ENCODE measurements at places on chromosomes 3 and 15.

DNA sequence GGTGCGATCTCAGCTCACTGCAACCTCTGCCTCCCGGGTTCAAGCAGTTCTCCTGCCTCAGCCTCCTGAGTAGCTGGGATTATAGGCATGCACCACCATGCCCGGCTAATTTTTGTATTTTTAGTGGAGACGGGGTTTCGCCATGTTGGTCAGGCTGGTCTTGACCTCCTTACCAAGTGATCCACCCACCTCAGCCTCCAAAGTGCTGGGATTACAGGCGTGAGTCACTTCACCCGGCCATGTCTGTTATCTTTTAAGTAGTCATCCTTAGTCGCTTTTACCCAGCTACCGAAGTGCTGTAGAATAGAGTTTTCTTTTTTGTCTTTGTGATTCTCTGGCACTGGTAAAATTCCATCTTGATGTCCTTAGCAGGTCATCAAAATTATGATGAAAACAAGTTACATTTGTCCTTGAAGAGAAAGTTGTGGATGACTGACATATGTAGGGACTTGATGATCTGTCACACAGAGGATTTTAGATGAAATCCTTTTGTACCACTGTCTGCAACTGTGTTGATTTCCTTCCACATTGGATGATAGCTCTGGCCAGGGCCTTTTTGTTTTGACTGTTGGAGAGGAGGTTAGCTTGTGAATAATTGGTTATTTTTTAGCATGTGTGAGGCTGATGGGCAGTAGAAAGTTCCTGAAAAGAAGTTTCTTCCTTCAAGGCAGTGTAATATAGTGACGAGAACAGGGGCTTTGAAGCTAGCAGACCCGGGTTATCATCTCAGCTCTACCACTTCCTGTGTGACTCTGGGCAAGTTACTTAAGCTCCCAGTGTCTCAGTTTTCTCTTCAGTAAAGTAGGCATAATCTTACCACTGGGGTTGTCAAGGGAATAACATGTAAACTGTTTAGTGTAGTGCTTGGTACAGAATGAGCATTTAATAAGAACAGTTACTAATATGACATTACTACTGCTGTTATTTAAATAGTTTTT lies 18.8 kb downstream of the ATG7 start:
- DNase-seq: no peak

GRCh38 chr3:152256851-152257562 lies 11.7 kb upstream of the MBNL1 start:
- DNase-seq: no peak

DNA sequence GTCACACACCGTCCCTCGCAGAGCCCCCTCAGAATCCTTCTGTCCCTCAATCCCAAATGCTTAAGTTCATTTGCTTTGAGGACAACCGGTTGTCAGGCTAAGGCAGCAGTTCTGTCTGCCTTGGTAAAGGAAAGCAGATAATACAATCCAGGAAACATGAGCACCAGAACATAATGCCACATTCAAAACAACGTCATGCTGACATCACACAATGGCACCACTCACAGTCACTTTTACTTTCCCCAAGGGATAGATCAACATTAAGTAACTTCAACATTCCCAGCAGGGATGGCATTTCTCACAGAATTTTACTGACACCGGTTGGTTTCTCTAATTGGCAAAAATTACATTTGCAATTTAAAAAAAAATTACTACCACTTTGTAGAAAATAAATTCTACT lies 74.6 kb upstream of the PSMD6 start:
- no peak for DNase-seq

DNA sequence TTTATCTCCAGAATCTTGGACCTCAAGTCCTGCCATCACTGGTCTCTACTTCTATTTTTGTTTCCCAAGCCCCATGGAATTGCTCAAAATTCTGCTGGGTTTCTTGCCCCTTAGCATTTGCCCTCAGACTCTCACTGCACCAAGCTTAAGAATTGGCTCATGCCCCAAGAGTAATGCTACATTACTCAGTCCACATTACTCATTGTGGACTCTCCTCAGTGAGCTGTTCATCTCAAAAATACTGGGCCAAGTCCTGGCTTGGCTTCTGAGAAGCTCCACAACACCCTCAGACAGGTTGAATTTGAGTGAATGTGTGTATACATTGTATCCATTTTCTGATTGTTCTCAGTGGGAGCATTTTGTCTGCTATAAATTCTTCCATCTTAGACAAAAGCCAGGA lies 364.4 kb upstream of the ARHGEF26 start:
- no peak for DNase-seq

DNA sequence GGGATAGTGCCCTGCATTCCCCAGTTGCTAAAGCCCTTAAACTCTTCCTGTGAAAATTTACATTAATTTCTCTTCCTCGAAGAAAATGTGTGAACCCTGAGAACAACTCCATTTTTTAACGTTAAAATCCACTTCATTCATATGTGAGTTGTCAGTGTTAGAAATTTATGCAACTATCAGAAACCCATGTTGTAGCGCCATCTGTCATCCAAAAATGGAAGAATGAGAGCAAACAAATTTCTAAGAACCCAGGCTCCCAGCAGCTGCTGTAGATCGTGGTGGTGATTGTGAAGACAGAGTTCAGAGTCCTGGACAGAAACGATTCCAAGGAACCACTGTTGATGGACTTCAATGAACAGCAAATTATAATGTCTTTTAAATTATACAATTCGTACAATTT lies 179.7 kb upstream of the NDN start:
- no peak for DNase-seq

- no peak for DNase-seq
These were observed 145.7 kb upstream of the RORA start for GRCh38 chr15:61374848-61375247.

DNA sequence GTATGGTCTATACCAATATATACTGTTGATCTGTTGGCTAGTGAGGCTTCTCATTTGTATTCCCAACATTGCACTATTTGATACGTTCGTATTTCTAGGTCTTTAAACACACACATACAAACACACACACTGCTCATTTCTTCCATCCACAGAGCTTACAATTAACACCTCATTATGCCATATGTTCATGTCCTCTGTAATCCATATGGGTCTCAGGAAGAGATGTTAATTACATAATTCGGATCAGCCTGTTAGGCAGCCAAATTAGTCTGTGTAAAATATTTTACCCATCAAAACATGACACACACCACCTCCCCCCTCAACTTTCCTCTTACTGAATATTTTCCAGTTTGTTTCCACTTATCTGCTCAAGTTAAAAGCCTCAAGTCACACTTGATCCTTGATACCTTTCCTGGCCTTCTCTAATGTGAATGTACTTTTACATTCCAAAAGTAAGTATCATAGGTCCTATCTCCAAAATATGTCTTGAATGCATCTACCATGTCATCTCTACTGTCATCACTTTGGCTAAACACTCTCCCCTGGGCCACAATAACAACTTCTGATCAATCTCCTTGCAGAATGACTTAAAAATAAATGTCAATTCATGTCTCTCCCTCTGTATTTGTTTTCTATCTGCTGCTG lies 28.2 kb downstream of the EOGT start:
- DNase-seq: no peak

DNA sequence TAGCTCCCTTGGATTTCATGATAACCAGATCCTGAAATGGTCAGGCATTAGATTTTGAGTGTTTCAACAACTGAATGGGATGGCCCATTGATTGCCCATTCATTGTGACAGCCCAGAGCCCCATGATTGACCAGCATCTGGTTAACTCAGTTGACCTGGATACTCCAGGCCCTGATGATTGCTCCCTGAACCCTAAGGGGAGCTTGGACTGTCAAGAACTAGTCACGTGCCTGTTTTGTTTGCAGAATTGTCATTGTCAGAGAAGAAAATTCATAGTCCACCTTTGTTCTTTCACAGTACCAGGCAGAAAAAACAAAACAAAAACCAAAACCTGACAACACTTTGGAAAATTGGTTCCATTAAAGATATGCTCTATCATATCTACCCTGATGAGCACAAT lies 241.3 kb upstream of the ONECUT1 start:
- DNase-seq: no peak

GRCh38 chr3:136075811-136076210 lies 110.3 kb downstream of the PPP2R3A start:
- no peak for DNase-seq

- DNase-seq: no peak
These were observed 268.5 kb downstream of the PTPRG start for GRCh38 chr3:61829722-61830350.

DNA sequence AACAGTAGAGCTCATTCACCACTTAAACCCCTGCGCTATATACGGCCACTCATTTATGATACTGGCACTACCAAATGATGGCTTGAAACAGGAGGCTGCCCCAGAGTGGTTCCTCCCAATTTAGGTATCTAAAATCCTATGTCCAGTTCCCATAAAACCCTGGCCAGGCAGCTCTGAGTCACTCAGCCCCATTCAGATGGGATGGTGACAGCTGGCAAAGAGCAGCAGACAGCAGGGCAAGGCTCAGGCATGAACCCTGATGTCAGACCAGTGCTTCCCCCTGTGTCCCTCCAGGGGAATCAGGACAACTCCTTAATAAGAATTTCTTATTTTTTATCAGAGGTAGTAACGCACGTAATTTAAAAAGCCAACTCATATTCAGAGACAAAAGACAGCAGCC lies 77.2 kb upstream of the RNU6-1 start:
- DNase-seq: no peak

- DNase-seq: no peak
These were observed 225.6 kb upstream of the STRIT1 start for GRCh38 chr3:155519078-155519477.

GRCh38 chr3:38555149-38555840 lies 59.2 kb downstream of the EXOG start:
- DNase-seq: no peak

DNA sequence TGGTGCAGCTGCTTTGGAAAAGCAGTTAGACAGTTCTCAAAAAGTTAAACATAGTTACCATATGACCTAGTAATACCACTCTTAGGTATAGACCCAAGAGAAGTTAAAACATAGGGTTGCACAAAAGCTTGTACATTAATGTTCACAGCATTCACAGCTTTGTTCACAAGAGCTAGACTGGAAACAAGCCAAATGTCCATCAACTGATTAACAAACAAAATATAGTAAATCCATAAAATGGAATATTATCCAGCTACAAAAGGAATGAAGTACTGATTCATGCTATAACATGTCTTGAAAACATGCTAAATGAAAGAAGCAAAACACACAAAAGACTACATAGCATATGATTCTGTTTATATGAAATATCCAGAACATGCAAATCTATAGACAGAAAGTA lies 2.8 kb upstream of the COPG1 start:
- no peak for DNase-seq

DNA sequence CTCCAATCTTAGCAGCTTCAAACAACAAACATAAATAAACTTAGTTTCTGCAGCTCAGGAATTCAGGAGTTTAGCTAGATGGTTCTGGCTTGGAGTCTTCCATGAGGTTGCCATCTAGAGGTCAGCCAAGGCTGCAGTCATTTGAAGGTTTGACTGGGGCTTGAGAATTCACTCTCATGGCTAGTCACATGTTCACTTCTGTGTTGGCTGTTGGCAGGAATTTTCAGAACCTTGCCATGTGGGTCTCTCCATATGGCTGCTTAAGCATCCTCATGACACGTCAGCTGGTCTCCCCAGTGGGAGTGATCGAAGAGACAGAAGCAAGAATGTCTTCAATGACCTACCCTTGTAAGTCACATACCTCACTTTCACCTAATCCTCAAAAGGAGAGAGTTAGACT lies 269.2 kb upstream of the CNTN3 start:
- no peak for DNase-seq

DNA sequence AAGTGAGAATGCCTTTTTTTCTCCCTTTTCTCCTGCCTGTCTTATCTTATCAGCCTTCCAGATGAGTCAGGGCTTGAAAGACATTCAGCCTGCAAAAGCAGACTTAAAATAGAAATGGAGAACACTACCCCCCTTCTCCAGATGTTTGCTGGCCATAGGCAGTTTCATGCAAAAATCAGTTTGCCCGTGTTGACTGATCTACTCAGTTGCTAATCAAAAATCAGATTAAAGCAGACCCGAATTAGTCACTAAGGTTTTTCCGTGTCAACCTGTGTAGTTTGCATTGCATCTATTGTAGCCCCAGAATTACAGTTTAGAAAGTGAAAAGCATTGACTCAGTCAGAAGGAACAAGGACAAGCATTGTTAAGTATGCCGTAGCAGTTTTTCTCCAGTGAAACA lies 56.2 kb downstream of the IL5RA start:
- no peak for DNase-seq

- no peak for DNase-seq
These were observed 951.3 kb downstream of the ZPLD1 start for GRCh38 chr3:103385961-103386656.

DNA sequence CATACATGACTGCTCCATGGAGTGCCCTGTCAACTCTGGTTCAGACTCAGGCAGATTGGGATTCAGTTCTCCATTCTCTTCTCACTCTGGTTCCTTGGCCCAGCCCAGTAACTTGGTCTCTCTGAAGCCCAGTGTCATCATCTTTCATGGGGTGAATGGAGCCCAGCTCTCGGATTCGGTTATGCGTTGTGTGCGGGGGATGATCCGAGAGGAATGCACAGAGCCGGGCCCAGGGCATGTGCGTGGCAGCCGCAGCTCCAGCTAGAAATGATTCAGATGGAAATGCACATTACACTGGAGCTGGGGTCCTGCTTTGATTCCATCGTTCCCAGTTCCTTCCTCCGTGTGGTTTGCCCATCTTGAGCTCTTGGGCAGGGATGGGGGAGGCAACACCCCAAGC lies 189.4 kb downstream of the FEZF2 start:
- no peak for DNase-seq

- no peak for DNase-seq
These were observed 306.2 kb upstream of the ATP11B start for GRCh38 chr3:182487143-182487542.

GRCh38 chr3:102346897-102347296 lies 87.9 kb upstream of the ZPLD1 start:
- DNase-seq: no peak

DNA sequence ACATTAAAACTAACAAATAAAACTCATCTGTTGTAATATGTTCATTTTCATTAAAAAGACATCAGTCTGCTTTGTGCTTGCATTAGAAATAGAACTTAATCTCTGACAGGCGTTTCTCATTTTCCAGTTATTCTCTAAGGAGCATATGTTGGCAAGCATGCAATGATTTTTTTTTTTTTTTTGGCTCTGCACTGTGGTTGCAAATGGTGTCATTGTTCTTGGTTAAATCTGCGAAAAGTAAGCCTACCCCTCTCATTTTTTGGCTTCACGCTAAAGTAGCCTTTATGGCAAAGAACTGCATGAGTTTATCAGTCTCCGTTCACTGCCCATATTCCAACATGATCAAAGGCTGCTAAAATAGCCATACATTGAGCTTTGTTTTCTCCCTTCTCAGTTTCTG lies 403.2 kb downstream of the MECOM start:
- no peak for DNase-seq

GRCh38 chr3:28951772-28952556 lies 328.9 kb upstream of the RBMS3 start:
- no peak for DNase-seq

- DNase-seq: no peak
These were observed 15.6 kb downstream of the CPA3 start for GRCh38 chr3:148880681-148881080.

GRCh38 chr3:189076449-189076848 lies 95.3 kb upstream of the TPRG1 start:
- no peak for DNase-seq

Measured in stimulated activated CD4-positive, alpha-beta T cell treated with anti-CD3 and anti-CD28 coated beads, Interleukin-15, amount 100 ng/mL, for 1 hour (primary cell).